Gastroesophageal sphincter (tissue), 4 donors: ENCODE measurements at places on chromosomes 16 and 17.

GRCh38 chr16:4032768-4033167, 83.5 kb downstream of the ADCY9 start:
- ATAC-seq: peak; percentile 41

- ATAC-seq: no peak
Measured at GRCh38 chr16:50253514-50253910, 12.8 kb upstream of the ADCY7 start.

- no peak for ATAC-seq
Measured at GRCh38 chr16:24713379-24713778, 16.1 kb upstream of the TNRC6A start.

GRCh38 chr17:70173681-70174080, 4.3 kb downstream of the KCNJ2 start:
- ATAC-seq: no peak

DNA sequence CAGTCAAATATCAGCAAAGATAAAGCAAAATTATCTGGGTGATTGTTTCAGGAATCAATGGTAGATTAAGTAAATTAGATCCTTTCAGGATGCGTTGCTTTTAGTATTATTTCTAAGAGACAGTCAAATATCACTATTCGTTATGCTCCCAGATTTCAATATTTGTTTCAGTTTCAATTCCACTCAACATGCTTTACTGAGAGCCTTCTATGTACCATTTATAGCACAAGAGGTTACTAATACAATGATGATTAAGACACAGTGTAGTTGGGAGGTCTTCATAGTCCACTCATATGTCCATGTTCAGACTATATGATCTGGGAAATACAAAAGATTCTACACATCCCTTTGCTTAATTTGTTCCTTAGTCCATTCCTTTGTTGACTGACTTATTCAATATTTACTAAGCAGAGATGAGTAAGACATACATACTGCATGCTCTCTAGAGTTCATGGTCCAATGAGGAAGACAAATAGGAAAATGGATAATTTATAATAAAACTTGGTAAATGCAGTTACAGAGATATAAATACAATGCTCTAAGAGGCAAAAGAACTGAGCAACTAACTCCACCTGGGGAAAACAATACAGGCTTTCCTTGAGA, 88.2 kb upstream of the NOG start:
- ATAC-seq: no peak

DNA sequence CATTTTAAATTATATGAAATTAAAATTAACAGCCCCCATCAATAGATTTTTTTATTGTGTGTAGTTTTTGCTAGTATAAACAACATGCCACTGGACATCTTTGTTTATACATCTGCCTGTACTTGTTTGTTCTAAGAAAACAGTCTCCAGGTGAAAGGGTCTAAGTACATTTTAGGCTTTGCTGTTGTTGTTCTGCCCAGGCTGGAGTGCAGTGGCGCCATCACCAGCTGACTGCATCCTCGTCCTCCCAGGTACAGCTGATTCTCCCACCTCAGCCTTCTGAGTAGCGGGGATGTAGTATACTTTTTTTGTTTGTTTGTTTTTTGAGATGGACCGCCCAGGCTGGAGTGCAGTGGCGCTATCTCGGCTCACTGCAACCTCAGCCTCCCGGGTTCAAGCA, 25.5 kb downstream of the C17orf58 start:
- ATAC-seq: no peak

GRCh38 chr16:79154086-79154485, 446.5 kb downstream of the MAF start:
- no peak for ATAC-seq

DNA sequence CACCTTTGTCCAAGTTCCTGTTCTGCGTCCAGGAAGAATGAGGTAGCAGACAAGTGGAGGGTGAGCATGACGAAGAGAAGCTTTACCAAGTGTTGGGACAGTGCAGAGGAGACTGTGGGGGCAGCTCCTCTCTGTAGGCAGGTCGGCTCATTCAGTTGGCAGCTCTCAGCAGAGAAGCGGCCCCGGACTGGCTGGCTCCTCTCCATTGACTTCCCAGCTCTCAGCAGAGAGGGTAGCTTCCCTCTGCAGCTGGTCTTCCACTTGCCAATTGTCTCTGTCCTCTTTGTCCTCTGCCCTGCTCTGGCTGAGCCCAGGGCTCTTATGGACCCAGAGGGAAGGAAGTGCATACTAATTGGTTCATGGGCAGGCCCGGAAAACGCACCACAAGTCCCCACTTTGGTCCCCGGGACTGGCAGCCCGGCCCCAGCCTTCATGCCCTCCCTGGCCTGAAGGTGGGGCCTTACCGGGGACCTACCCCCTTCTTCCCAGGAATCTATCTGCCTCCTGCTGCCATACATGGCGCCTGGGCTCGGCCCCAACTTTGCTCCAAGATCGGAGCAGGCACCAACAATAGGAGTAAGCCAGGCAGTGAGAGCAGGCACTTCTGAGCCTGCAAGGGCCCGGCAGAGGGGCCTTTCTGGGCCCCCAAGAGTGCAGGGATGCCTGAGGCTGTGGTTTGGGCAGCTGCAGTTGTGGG, 10.1 kb downstream of the KCTD5 start:
- no peak for ATAC-seq

- no peak for ATAC-seq
Measured at GRCh38 chr16:2925951-2926649, 14.4 kb downstream of the FLYWCH1 start.
